ENCODE measurements at places on chromosomes 6 and 20.

DNA sequence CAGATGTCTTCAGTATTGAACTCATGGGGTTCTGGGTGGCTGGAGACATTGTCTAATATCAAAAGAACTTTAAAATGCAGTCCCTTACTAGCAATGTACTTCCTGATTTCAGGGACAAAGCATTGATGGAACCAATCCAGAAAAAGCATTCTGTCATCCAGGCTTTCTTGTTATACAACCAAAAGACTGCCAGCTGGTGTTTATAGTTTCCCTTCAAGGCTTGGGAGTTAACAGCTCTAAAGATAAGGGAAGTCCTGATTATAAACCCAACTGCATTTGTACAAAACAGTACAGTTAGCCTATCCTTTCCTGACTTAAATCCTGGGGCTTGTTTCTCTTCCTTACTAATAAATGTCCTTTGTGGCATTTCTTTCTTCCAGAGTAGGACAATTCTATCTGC, 160.0 kb downstream of the COL21A1 start:
- DNase-seq, result no peak

GRCh38 chr6:71294121-71294523, 5.5 kb downstream of the OGFRL1 start:
- DNase-seq, result no peak

DNA sequence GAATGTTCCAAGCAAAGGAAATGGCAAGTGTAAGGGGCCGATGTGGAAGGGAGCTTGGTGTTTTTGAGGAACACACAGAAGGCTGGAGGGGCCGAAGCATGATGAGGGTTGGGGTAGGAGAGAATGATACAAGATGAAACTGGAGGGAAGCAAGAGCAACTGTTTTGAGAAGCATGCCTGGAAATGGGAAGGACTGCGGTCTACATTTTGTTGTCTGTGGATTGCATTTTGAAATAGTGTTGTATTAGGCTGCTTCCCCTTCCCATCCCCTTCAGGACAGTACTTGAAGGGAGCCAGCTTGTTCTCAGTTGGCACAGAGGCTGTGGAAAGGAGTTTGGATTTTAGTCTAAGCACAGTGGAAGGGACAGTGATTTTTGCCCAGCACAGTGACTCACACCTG, 2.2 kb downstream of the TM9SF4 start:
- DNase-seq, result no peak

- DNase-seq, result peak; percentile 85
These were observed 9.8 kb upstream of the MAPK13 start for GRCh38 chr6:36120539-36120938.

DNA sequence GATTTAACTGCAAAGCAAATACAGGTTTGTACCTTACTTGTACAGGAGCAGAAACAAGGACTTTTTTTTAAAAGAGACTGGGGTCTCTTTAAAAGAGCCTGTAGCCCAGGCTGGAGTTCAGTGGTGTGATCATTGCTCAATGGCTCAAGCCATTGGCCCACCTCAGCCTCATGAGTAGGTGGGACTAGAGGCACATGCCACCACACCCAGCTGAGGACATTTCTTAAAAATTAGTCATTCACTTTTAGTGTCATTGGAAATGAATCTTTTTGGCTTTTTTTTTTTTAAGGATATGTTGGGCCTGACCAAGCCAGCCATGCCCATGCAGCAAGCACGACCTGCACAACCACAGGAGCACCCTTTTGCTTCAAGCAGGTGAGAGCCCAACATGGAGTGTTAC, 16.9 kb downstream of the SEC23B start:
- DNase-seq, result no peak

DNA sequence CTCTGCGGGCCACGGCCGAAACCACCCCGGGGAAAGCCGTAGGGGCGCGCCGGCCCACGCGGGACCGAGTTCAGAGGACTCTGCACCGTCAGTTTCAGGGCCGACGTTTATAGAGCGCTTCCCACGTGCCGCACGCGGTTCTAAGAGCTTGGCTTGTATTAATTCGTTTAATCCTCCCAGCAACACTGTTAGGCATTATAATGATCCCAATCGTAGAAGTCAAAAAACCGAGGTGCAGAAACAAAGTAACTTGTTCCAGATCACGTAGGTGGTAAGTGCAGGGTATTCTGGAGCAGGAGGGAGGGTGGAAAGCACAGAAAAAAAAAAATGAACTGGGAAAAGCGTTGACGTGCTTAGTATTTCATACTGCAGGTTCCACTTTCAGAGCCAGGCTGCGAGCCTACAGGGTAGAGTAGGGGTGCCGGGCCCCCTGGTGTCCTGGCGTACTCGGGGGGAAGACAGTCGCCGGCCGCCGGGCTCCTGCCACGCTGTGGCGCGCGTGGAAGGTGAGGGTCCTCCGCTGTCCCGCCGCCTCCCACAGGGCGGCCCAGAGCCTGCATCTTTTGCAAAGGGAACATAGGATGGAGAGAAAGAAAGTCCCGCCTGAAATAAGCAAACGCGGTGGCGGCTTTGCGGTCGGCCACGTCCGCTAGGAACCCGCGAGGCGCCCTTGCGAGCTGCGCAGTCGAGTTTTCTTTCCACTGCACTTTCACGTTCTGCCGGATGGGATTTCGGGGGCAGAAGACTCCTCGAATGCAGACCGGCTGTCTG, 10.2 kb upstream of the FOXF2 start:
- no peak for DNase-seq

GRCh38 chr6:33755070-33755869, 8.6 kb upstream of the IP6K3 start:
- no peak for DNase-seq

- DNase-seq, result no peak
These were observed 305.8 kb upstream of the PRDM1 start for GRCh38 chr6:105780146-105780860.

Data from hematopoietic multipotent progenitor cell treated with erythropoietin and hydrocortisone succinate and interleukin-3 and kit ligand, for 17 days (in vitro differentiated cells).